Activated T-cell treated with anti-CD3 and anti-CD28 coated beads, Interleukin-2, amount 50 U/mL, for 48 hours (primary cell): ENCODE measurements at places on chromosomes 6 and 20.

DNA sequence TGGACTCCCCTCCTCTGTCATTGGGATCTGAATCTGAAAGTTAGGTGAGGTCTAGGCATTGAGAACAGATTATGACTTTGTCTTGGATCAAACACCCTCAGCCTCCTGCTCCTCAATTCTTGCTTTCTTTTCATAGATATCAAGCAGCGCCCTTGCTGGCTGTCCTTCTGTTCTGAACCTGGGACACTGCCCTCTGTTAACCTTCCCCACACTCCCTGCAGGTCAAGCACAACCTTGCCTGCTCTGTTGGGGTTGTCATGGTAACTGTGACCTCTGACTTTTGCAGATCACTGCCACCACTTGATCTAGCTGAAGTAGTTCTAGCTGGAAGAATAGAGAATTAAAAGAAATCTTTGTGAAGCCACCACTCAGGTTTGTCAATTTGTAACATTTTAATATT is 16.4 kb upstream of the MICA start:
- DNase-seq: no peak

DNA sequence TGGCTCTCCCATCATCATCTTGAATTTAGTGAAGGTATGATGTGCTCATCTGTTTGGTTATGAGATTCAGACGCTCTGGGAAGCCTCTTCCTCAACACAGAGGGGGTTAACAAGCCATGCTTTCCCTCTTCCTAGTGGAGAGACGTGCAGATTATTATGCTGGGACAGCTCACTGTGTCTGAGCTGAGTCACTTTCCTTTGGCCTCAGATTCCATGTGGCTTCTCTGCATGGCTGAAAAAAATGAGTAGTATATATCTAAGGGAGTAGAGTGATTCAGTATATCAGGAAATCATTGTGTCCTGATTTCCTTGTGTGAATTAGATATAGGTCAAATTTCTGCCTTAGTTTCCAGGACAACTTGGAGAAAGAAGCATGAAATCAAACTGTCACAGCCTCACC is 52.6 kb downstream of the FIG4 start:
- DNase-seq: no peak

DNA sequence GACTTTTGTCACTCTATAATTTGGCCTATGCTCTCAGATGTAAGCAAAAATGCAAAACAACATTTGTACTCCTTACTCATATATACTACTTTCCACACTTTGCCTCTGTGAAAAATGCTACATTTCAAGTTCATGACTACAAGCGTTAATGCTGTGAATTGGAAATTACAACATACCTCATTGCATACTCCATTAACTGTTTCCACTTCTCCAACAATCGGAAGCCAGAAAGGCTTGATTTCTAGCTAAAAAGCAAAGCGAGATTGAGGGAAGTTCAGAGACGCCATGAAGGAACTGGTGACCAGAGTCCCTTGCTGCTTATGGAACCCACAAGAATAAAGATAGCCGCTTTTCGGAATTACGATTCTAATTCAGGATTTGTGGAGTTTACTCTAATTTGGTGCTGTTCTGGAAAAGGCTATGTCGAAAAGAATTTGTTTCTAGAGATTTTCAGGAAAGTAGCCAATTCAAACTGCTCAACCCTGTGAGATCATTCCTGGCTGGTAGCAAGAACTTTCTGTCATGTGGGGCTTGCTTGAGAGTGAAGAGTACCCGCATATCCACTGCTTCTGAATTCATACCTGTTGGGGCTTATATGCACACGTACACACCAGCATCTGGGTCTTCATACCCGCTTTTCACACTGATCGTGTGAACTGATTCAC is 98.0 kb upstream of the CITED2 start:
- DNase-seq: no peak

GRCh38 chr20:51387125-51387875 is 155.2 kb downstream of the NFATC2 start:
- no peak for DNase-seq

- DNase-seq: no peak
These were observed 42.1 kb upstream of the MDFI start for GRCh38 chr6:41596096-41596685.

GRCh38 chr6:157688960-157689599 is 134.0 kb upstream of the SNX9 start:
- no peak for DNase-seq

- no peak for DNase-seq
These were observed 379.7 kb downstream of the CDH4 start for GRCh38 chr20:61631751-61632150.

DNA sequence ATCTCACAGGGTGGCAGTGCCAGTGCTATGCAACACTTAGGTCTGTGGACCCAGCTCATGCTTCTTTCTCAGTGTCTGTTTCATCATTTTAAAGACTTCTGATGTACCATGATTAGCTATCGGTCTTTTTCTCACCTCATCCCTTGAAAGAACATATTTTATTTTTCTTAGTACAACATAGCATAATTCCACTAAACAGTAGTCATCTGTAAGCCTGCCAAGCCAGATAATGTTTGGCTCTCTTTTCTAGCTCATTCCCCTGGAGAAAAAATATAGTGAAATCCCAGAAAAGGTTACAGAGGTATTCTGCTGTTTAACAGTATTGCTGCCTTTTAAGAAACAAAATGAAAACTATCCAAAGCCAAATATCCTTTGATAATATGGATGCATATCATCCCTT is 177.0 kb upstream of the MMS22L start:
- DNase-seq: no peak

DNA sequence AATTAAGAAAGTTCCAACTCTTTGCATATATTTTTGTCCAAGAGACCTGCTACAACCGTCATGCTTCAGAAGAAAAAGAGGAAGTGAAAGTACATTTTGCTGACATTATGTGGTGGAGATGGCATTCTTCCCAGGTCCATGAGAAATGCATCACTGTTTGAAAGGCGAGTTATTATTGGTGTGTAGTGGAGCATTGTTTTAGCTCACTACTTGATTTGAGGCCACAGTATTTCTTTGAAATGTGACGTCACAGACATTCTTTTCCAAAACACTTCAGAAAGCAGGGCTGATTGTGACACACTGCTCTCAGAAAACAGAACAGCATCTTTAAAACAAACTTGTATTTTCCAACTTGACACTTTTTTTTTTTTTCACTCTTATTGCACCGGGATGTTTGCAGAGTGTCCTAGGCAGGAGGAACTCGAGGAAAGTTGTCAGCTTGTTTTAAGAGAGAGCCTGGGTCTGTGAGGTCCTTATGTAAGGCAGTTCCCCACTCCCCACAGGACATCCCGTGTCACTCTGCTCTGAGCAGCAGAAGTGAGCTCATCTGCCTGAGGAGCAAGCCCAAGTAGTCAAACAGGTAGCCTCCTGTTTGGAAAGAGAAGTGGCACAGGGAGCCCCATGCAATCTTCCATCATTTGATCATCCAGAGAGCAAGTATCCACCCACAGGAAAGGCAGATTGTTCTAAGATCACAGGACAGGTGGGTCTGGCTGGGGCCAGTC is 1.1 kb downstream of the SPTLC3 start:
- no peak for DNase-seq

DNA sequence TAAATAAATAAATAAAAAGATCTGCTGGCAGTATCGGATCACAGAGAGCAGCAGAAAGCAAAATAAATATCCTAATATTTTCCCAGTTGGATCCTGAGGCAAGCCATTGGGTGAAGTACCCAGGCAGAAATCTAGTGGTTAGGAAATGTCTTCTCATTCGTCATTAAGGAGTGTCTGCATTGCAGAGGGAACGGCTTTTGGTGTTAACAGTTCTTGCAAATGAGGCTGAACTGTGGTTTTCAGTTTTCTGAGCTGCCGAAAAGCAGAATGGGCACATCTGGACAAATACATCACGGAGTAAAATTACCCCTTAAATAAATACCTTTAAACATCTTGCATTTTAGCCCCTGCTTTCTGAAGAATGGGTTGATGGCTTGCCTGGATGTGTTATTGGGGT is 82.3 kb upstream of the MPC1 start:
- no peak for DNase-seq

DNA sequence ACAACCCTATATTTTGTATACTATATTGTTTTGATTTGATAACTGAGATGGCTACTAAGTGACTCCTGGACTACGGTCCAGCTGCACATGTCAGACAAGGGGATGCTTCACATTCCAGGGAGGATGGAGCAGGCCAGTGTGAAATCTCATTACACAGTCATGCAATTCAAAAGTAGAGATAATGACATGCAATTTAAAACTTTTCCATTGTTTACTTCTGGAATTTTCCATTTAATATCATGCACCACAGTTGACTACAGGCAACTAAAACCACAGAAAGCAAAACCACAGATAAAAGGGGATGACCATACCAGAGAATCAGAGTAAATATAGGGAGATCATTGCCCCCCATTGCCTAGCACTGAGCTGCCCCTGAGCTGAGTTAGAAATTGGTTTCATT is 366.4 kb downstream of the BTBD9 start:
- DNase-seq: no peak

DNA sequence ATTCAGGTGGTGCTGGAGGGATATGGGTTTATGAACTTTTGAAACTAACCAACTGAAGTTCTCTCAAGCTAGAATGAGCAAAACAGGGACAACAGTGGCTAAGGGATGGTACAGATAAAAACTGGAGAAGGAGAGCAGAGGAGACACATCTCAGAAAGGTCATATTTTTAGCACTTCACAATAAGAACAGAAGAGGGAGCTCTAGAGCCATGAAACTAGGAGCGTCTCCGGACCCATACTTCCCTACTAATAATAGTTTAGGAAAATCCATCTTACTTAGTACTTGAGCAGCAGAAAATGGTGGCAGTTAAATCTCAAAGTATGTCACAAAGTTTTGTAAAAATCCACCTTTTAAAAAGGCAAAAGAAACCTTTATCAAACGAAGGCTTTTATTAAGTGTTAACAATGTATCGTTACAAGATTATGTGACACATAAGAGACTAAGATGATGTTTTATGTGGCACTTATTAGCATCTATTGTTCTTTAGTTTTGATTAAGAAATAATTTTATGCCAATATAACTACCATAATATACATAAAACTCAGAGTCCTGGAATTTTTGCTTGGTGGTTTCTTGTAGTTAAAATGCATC is 278.6 kb downstream of the TBC1D32 start:
- no peak for DNase-seq

DNA sequence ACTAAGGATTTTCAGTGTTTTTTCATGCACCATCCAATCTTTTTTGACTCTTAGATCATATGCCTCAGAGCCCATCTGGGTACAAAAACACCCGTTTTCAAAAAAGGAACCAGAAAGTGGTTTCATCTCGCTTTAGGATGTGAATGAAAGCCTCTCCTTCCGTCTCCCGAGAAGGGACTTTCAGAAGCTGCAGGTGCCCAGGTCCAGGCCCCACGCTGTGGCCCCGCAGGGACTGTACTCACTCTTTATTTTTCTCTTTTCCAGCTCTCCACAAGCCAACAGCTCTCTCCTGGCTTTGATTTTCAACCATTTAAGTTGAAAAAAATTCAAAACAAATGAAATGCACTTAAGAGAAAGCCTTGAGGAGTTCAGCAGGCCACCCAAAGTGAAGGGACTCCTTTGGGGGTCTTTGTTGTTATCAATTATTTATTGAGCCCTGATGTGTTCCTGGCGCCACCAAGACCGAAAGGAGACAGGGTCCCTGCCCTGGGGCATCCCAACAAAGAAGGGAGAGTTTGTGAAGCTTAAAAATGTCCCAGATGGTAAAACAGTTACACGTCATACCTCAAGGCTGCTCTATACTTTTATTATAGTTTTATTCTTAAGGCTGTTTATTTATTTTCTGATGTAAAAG is 467.3 kb downstream of the PREX1 start:
- DNase-seq: no peak

- DNase-seq: peak; percentile 62
These were observed 60.2 kb downstream of the GCLC start for GRCh38 chr6:53484476-53485280.

DNA sequence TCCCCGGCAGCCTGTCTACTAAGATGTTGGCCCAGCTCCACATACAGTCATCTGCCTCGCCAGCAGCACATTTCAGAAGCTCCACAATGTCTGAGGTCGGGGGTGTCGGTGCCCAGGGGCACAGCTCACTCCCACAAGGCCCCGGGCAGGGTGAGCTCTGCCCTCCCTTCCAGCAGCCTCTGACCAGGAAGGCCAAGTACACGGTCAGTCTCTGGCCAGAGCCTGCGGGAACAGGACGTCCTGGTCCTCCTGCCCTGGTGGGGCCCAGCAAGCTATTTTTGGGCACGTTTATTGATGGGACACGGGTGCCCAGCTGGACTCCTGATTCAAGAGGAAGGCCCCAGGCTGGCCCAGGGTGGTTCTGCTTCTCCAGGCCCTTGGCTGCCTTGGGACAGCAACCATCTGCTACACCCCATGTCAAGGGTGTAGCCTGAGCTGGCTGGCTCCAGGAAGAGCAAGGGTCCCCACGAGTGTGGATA is 114.9 kb upstream of the PTPN1 start:
- DNase-seq: no peak

- no peak for DNase-seq
These were observed 38.7 kb downstream of the TRAF3IP2 start for GRCh38 chr6:111566873-111567517.

- DNase-seq: peak; percentile 10
These were observed 757 bp downstream of the RAET1E start for GRCh38 chr6:149897015-149897697.

DNA sequence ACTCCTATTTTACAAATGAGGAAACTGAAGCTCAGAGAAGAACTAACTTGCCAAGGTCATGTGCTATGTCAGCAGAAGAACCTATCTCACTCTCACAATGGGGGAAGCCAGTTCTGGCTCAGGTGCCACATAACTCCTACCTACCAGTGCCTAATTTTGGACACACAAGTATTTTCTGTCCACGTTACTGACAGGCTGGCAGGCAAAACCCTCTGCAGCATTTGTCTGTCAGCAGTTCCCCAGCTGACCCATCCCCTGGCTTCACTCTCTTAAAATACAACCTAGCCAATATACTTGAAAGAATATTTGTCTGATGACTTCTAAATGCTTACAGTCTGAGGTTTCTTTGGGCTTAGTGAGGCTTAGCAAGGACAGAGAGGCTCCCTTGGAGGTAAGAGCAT is 15.5 kb downstream of the GSS start:
- no peak for DNase-seq

DNA sequence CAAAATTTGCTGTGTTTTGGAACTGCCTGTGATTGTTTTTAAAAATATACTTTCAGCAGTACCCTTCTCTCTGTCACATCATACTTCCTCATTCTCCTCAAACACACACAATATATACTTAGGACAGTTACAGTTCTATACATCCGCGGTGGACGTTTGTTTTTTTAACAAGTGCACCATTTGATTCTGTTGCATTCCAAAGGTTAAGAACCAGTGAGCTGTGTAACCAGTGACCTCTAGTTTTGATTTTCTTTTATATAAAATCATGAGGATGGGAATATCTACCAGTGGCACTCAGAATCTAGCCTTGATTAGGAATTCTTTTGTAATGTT is 152.8 kb downstream of the CARMIL1 start:
- no peak for DNase-seq

DNA sequence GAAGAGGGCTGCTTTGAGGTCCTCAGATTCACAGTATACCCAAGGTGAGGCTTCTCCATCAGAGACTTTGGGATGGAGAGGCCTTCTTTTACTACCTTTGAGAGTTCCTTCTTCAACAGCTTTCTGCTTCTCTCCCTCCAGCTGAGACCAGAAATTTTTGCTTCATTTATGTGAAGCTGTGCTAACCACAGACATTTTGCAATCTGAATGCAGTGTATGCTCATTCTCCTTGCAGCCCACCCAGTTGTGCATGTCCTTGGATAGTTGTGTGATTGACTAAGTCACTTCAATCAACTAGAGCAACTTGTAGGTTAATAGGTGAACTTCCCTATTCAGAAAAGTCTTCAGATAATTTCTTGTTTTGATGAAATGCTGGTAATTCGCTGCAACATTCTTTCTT is 20.1 kb downstream of the DCBLD1 start:
- DNase-seq: no peak
